ENCODE measurements at places on chromosomes 1 and 21.

DNA sequence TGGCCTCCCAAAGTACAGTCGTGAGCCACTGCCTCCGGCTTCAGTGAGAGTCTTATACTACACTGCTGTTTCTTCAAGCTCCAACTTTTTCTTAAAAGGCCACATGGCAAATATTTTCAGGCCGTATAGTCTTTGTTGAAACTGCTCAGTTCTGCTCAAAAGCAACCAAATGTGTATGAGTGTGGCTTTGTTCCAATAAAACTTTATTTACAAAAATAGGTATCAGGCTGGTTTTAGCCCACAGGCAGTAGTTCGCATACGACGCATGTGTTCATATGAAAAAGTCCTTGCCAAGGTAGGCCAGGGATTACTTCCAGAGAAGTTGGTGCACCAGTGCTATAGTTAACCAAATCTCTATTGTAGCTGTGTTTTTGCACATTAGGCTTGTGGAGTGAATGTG is 6.2 kb downstream of the PLEKHM2 start:
- no peak for DNase-seq

GRCh38 chr1:37403166-37403565 is 71.2 kb upstream of the ZC3H12A start:
- no peak for DNase-seq

DNA sequence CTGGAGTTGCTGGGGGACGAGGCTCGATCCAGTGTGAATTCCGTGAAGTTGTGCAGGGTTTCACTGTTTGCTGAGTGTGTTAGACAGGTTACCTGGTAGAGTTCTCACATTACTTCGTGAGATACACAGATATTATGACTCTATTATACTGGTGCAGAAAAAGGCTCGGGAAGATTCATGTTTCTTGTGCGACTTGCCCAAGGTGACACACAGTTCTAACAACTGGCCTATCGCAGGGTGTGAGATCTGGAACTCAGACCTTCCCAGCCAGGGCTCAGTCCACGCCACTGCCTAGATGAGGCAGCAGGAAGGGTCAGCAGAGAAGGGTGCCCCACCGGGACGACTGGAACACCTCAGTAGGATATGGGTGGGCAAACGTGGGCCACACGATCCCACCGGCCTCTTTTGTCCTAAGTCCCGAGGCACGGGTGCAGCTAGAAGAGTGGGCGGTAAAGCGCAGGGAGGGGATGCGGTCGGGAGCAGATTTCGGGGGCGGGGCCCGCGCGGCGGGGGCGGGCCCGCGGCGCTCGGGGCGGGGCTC is 296 bp upstream of the RNPEP start:
- peak; percentile 68 for DNase-seq

GRCh38 chr21:27423038-27423437 is 456.1 kb upstream of the ADAMTS5 start:
- DNase-seq, result no peak

- no peak for DNase-seq
Observed at GRCh38 chr1:12760256-12760795, 13.2 kb upstream of the PRAMEF12 start.

GRCh38 chr1:98203466-98203865 is 282.6 kb upstream of the DPYD start:
- DNase-seq, result no peak

DNA sequence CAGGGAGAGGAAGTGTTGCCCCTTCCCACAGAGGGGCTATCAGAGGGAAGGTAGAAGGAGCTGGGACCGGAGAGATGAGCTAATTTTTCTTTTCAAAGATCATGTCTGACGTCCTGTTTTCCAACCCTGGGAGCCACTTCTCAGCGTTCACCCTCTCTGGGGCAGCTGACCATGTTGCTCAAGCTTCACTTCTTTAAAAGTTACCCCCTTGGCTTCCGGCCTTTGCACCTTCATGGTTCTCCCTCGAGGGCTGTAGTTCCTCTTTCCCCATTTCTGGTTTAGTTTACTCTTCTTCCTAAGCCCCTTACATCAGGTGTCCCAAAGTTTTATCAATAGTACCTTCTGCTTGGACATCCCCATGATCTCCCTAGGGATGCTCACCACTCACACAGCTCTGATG is 23.8 kb upstream of the CSF1 start:
- DNase-seq, result no peak

- DNase-seq, result no peak
Observed at GRCh38 chr1:9822897-9823692, 670 bp downstream of the CLSTN1 start.

DNA sequence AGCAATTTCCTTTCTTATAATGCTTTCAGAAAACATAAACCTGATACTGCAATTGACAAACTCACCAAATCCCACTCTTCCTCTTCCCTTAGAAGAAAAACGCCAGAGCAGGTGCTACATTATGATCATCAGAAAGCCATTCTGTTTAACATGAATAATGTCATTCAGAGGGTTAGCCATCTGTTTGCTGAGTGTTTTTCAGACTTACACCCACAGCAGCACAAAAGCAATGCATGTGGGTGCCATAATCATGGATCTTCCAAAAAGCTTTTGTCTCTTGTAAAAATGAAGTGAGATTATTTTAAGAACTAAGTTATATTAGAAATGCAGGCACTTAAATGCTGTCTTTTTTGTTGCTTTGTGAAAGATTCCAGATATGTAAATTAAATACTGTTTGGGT is 204.6 kb upstream of the TMPRSS15 start:
- no peak for DNase-seq

- no peak for DNase-seq
Observed at GRCh38 chr1:11728126-11728806, 7.7 kb upstream of the AGTRAP start.

DNA sequence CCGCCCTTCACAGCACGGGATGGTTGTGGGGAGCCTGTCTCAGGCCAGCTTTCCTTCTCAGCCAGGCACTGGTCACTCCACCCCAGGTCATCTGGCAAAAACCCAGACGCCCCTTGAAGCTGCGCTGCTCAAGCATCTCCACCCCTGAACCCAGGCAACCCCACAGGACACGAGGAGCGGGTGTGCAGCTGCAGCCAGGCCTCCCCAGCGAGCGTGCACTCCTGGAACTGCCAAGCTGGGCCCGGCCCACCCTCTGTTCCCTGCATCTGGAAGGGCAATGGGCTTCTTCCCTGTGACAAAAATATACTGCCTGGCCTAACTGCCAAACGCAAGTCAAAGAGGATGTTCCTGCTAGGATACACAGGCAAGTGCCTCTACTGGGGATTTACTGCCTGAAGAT is 39.7 kb downstream of the SLC66A1 start:
- no peak for DNase-seq

DNA sequence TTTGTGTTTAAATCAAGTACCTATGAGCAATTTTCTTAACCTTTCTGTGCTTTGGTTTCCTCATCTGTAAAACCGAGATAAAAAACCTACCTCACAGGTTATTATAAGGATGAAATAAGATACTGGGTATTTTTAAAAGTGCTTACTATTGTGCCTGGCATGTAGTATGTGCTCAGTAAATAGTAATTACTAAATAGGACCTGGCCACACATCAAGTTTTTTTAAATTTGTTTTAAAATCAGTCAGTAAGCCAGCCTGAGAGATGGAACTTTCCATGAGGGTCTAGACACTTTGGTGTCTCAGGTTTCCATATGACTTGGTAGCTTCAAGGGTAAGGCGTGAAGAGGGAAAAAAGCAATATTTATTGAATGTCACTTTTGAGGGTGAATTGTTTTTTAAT is 7.0 kb upstream of the ATF3 start:
- no peak for DNase-seq

DNA sequence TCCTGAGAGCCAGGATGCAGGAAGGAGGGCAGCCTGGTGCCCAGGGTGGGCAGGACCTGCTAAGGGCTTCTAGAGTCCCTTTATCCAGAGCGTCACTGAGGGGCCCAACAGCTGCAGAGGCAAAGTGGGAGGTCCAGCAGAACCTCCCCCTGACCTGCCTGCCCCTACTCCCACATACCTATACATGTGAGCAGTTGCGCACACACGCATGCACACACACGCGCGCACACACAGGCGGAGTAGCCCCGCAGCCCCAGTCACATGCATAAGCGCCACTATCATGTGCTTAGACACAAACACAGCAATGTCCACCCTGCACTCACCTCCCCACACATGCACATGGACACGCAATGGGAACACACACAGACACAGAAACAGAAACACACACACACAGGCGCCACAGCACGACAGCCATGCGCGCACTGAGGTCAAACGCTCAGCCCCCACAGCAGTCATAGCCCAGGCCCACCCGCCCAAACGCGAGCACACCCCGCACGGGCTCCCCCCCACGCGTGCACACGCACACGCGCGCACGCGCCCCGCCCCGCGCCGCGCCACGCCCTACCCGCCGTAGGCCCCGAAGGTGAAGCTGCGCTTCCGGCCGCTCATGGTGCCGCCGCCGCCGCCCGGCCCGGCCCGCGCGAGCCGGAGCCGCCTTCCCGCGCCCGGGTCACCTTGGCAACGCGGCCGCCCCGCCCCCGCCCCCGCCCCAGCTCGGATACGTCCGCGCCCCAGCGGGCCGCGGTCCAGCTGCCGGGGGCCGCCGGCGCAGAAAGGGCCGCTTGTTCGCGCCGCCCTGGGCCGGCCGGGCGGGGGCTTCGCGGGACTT is 17.7 kb downstream of the RAP1GAP start:
- DNase-seq, result peak; percentile 25

- no peak for DNase-seq
Observed at GRCh38 chr1:161738627-161739287, 10.8 kb upstream of the DUSP12 start.

GRCh38 chr1:98690576-98690975 is 29.1 kb downstream of the SNX7 start:
- no peak for DNase-seq

DNA sequence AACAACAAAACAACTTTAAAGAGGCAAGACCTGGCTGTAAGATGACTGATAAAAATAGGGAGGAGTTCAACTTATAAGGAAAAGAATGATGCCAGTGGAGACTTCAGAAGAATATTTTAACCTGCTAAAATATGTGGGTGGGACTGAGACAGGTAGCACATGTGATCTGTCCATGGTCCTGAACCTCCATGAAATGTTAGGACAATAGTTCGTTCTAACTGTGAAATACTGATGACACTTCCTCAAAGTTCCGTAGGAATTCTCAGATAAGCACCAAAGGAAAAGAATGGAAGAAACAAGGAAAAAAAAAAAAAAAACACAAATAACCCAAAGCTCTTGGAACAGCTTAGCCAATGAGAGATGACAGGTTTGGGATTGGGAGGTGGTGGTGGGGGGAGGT is 44.7 kb downstream of the CDC42BPA start:
- no peak for DNase-seq

DNA sequence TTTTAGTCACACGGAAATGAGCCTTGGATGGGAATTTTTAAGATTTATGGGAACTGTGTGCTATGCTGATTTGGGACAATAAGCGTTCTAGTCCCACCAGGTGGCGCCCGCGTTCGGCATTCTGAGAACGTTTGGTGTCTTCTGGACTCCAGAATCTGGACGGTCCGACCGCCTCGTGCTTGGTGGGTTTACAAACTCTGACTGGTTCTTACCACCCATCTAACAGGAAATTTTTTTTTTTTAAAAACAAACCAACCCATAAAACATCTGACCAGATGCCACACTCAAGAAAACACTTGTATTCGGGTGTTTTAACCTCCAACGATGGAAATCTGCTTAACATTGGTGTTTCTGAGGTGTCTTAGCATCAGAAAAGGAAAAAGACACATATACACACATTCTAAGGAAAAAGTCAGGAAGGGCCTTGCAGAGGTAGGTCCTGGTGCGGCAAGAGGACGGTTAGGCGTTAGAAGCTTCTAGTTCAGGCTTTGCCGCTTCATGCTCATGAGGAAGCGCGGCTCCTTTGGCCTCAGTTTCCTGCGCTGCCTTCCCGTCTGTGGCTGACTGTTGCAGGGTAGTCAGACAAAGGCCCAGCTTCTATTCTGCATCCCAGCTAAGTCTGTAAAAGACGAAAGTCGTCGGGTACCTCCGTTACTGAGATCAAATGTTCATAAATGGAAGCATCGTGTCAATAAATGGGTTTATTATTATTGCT is 814 bp upstream of the DYRK3 start:
- peak; percentile 30 for DNase-seq

GRCh38 chr21:36113647-36114428 is 21.0 kb upstream of the CBR3 start:
- DNase-seq, result no peak

GRCh38 chr1:71533950-71534349 is 453.1 kb upstream of the ZRANB2 start:
- DNase-seq, result no peak

DNA sequence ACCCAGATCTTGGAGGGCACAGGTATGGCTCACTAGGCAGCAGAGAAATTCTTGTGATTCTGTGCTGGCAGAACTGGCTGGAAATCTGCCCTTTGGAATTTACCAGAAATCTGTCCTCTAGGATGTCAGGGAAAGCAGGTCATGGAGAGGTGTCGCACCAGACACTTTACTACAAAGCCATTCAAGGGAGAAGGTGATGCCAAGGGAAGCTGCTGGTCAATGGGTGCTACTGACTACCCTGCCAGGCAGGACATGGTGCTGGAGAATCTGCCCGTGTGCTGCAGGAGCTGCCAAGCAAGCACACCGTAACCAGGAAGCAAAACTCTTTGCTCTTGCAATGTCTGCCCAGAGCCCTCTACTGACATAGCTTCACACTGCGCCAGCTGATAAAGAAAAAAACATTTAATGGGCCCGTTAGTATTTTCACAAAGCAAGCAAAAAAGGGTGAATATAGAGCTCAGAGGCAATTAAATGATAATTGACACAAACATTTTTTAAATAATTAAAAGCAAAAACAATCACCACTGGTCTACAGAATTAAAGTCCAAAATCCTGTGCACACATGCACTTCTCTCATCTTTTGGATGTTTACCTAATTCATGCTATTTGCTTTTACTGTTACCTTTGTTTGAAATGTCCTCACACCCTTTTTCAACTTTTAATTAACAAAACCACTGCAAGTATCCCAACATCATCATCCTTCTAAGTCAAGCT is 7.2 kb upstream of the FBXO28 start:
- no peak for DNase-seq

GRCh38 chr1:5386371-5386770 is 605.9 kb downstream of the NPHP4 start:
- no peak for DNase-seq

DNA sequence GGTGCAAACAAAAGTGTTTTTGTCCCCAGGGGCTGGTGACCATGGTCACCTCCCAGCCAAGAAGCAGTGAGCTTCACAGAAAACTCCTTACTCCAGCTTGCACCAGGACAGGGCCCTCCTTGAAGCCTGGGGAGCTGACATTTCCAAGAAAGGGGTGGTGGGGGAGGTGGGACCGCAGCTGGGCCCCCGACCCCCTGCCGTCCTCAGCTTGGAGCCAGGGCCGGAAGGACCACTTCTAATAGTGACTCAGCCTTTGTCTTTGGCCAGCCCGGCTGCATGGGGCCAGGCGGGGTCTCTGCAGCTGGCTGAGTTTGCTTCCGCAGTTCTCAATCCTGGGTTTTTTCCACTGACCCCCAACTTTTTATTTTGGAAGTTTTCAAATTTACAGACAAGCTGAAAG is 136.5 kb upstream of the POU3F1 start:
- no peak for DNase-seq

- no peak for DNase-seq
Observed at GRCh38 chr1:154176337-154176736, 15.6 kb downstream of the TPM3 start.
